GM19239 (cell line): ENCODE measurements at places on chromosomes 7 and 10.

- DNase-seq = no peak
These were observed 9.5 kb upstream of the SEM1 start for GRCh38 chr7:96719164-96719563.

DNA sequence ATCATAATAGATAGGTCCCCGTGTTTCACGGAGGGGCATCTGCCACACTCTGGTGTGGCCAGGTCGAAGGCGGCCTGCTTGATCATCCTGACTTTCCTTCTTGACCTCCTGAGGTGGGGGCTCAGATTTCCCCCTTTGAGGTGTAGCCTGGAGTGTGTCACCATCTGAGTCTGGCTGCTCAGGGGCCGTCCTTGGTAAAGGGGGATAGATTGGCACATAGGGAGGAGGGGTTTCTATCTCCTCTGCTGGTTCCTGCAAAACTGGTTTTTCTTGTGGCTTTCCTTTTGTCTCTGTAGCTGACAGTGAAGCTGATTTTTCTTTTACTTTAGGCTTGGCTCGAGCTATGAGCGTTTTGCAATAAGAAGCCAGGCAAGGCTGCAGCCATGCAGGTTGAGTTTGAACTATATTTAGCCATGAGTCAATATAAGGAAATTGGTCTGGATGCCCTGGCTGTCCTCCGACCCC, 7.1 kb upstream of the ZNF117 start:
- no peak for DNase-seq

GRCh38 chr7:19508821-19509220, 200.0 kb downstream of the POLR1F start:
- no peak for DNase-seq

- no peak for DNase-seq
These were observed 309.7 kb downstream of the CTNNA3 start for GRCh38 chr10:67386260-67386659.

DNA sequence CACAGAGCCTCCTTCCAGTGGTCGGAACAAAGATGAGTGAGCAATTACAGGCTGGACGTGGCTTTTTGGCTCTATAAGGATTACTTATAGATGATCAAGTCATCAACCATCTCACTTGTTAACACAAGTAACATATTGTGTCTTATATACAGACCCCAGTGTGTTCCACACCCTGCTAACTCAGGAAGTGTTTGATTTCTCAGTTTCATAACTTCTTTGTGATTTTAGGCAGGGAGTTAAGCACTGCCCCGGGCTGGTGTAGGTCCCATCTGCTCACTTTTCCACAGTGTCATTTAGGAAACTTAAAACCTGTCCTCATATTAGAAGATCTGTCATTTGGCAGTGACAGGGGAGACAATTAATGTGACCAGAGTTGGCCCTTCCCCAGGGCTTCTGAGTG, 6.2 kb downstream of the FOXI2 start:
- DNase-seq = no peak

- DNase-seq = no peak
These were observed 6.4 kb upstream of the ORAI2 start for GRCh38 chr7:102427019-102427405.

GRCh38 chr10:124142960-124143359, 49.6 kb upstream of the CHST15 start:
- DNase-seq = no peak

DNA sequence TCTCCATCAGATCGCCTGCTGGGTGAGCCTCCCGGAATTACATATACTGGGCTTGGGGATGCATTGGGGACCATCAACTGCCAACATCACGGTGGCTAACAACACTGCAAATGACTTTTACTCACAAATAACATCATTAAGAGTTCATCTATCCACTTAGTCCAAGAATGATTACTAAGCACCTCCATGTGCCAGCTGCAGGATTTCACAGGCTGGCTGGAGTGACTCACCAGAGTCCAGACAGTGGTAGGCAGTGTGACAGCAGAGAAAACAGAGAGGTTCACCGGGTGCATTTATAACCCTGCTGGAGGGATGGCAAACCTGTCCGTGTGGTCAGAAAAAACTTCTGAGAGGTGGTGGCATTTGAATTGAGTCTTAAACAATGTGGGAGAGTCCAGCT, 3.2 kb upstream of the IGFBP3 start:
- DNase-seq = no peak

GRCh38 chr10:91319336-91319735, 90.8 kb upstream of the HECTD2 start:
- no peak for DNase-seq

- DNase-seq = no peak
These were observed 22.2 kb upstream of the BAIAP2L1 start for GRCh38 chr7:98423043-98423442.

DNA sequence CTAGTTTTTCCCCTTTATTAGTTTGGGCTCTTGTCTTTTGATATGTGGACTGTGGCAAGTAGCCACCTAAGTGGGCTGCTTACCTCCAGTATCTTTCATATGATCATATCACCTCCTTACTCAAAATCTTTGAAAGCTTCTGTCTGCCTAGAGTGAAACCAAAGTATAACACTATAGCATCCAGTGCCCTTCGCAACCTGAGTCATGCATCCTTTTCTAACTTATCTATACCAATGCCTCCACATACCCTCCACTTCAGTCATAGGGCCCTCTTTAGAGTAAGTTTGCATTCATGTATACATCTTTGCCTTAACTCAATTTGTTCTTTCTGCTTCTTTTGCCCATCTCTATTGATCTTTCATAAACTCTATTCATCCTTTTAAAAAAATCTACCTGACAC, 15.7 kb upstream of the MACC1 start:
- DNase-seq = no peak

GRCh38 chr10:110207011-110207804, at the start of gene MXI1:
TSS of gene MXI1 (plus strand) at chr10:110207605. CDS start at chr10:110207809, 204 bp downstream.
- peak; percentile 62 for DNase-seq

DNA sequence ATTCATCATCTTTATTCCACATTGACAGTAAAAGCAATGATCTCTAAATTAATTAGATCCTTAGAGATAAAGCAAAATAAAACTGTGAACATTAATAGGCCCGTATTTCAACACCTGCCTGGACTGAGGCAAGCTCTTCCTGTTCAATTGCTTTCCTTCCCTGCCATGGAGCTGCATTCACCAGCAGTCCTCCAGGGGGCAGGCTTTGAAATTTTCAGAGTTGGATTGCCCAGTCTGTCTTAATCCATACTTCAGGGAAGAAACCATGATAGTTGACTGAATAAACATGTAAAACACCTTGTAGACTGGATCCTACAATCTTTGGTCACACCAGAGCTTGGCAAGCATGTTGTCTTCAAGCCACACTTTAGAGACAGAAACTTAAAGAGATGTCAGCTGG, 936.6 kb downstream of the NRG3 start:
- DNase-seq = peak; percentile 2

- no peak for DNase-seq
These were observed 57.9 kb upstream of the CHCHD3 start for GRCh38 chr7:133139801-133140200.

DNA sequence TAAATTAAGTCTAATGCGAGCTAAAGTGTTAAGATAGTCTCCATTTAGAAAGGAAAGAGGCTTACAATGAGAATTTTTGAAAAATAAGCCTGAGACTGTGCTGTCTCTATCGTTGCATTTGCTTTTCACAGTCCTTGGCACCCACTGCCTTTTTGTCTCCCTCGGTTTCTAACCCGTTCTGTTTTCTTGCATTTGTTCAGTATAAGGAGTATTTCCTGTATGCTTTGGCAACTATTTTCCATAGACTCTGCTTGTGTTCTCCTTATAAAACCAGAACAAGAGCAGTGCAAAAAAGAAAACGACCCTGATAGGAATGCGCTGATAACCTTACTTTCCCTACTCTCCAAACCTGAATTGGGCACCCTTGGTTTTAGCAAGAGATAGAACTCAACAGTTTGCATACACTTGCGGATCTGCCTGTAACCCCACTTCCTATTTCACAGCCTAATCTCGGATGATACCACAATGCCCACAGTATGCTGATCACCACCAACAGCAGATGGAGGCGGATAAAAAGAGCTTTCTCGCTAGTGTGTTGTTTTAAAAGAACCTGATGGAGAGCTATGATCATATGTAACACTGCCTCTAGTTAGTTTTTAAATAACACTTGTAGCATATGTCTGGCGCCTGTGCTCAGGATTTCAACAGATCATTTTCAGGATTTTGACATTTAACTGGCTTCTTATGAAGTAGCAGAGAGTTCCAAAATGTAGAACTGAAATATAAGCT, 1.6 kb upstream of the ARHGAP12 start:
- peak; percentile 23 for DNase-seq

DNA sequence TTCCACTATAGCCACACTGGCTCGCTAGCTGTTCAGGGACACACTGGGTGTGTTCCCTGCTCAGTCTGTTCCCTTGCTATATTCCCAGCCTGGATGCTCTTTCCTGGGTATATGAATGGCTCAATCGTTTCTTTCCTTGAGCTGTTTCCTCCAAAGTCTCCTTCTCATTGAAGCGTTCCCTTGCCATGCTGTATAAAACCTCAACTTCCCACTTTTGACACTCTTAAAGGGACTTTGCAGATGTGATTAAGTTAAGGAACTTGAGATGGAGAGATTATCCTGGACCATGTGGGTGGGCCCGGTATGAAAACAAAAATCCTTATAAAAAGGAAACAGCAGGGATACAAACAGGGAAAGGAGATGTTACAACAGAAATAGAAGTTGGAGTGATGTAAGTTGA, 973.1 kb downstream of the LRMDA start:
- DNase-seq = no peak

DNA sequence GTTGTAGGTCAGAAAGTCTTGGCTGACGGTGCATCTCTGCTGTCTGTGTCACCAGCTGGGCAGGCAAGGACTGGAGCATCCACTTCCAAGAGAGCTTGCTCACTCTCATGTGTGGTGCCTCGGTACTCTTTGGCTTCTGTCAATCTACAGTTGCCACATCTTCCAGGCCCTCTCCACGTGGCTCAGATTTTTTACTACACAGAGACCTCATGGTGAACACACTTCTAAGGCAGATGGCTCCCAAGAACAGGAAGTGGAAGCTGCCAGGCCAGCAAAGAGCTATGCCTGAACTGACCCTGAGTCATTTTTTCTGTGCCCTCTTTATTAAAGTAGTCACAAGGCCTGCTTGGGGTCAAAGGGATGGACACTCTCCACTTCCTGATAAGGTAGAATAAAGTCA, 351.5 kb upstream of the AUTS2 start:
- no peak for DNase-seq

- no peak for DNase-seq
These were observed 604 bp upstream of the SHTN1 start for GRCh38 chr10:117005527-117006055.

- no peak for DNase-seq
These were observed 495.2 kb downstream of the DNAJB6 start for GRCh38 chr7:157832006-157832405.

GRCh38 chr7:17236603-17237002, 61.8 kb upstream of the AHR start:
- no peak for DNase-seq

- DNase-seq = no peak
These were observed 41.7 kb downstream of the MKLN1 start for GRCh38 chr7:131369354-131369753.

DNA sequence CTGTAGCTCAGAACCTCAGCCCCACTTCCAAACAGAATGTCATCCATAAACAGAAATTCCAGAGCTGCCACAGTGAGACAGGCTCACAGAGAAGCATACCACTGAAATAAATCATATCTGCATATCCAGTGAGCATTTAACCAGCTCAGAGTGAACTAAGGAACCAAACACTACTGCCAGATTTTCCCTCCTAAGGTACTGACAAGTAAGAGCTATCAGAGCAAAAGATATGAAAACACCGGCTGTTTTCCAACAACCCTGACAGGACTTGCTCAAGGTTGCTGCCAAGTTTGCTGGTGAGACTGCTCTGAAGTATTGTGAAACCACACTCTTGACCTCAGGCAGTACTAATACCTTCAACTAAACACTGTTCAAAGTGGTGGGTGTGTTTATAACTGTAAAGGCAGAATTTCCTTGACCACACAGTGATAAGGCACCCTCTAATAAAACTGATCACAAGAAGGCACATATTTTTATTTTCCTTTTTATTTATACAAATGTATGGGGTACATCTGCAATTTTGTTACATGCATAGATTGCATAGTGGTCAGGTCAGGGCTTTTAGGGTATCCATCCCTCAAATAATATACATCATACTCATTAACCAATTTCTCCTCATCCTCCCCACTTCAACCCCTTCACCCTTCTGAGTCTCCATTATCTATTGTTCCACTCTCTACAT, 18.3 kb downstream of the SGMS1 start:
- DNase-seq = no peak

DNA sequence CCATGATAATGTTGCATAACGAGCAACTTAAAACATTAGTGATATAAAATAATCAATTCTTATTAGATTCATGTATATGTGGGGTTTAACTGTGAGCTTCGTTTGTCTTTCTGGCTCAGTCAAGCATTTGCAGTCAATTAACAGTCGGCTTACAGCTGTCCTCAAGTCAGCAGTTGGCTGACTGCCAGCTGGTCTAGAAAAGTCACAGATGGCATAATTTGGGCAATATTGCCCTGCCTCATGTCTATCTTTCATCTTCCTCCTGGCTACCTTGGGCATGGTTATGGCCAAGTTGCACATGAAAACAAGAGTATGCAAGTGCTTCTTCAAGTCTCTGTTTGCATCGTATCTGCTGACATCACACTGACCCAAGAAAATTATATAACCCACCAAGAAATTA, 186.1 kb upstream of the ZWINT start:
- no peak for DNase-seq

DNA sequence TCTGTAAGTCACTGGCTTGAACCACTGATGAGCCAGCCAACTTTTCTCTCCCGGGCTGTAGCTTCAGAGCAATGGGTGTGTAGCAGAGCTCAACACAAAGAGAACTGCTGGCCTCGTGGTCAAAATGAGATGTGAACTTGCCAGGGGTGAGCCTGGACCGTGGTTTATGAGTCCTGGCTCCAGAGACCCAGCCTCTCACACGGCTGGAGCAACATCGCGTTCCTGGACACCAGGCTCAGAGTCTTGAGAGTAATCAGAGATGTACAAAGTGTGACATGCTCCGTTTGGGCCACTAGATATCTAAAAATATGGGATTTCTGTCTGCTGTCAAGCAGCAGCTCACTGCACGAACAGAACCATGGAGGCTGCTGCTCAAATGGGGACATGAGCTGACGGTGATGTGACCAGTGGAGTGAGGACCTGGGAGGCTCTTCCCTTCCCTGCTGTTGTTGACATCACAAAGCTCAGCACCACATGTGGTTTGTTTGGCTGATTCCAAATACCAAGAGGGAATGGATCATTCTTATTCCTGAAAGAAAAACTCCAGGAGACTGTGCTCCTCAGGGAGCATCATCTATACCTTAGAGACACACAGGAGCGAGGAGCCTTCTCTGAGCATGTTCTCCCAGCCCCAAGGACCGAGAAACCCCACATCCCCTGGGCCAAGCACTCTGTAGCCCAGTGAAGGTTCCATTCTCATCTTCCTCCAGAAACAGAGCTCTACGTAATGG, 9.2 kb upstream of the SVIL start:
- no peak for DNase-seq

DNA sequence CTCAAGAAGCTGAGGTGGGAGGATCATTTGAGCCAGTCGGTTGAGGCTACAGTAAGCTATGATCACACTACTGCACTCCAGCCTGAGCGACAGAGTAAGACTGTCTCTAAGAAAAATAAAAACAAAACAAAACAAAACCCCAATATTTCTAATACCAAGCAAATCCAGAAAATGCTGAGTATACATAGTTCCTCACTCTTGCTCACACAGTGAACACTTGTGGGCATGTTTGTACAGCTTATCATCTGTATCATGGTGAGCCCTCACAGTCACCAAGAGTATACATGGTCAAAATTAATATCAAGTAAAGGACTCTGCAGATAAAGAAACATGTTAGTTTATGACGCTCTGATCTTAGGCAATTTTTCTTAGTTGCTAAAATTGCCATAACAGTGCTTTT, 41.5 kb upstream of the C10orf67 start:
- DNase-seq = no peak

- DNase-seq = no peak
These were observed 15.0 kb upstream of the STN1 start for GRCh38 chr10:103932971-103933370.
